Astrocyte of the hippocampus (primary cell): ENCODE measurements at places on chromosomes 12 and 14.
A peak's percentile ranks its signal among the peaks of the same experiment; 100 is the strongest.

DNA sequence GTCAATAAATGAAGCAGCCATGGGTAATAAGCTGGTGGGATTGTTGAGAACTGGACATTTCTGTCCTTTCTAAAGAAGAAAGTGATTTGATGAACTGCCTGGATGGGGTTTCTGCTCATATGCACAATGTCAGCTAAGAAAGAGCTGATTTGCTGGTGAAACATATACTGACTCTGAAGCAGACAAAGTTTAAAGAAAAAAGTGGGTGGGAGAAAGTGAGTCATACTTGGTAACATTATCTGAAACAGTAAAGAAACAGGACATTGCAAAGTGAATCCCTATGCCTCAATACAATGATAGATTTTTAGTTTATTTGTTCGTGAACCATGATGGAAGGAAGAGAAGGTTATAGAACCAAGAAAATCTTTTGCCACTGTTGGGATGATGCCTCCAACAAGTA, 95.6 kb upstream of the DNM1L start:
- peak; percentile 41 for DNase-seq

DNA sequence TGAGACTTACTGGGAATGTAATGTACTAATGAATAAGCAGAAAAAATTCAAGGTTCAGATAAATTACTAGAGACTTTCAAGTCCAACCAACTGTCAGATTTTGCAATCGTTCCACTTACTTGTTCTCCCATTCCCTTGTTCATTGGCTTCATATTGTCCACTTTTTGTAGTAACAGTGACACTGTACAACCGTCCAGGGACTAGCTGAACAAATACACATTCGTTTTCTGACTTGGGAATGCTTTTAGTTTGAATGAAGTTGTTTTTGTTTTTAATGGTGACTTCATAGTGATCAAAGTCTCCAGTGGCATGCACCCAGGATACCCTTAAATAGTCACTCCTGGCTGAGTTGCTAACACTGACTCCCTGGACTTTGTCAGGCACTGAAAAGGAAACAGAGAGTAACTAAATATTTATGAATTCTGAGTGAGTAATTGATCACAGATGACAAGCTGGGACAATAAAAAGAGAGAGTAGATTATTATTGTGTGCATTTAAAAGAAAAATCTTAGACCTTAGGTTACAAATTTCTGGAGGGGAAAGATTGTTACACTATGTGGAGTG, 65.4 kb downstream of the PTPRB start:
- peak; percentile 17 for DNase-seq

GRCh38 chr14:89236851-89237250, 180.2 kb downstream of the FOXN3 start:
- DNase-seq = no peak

DNA sequence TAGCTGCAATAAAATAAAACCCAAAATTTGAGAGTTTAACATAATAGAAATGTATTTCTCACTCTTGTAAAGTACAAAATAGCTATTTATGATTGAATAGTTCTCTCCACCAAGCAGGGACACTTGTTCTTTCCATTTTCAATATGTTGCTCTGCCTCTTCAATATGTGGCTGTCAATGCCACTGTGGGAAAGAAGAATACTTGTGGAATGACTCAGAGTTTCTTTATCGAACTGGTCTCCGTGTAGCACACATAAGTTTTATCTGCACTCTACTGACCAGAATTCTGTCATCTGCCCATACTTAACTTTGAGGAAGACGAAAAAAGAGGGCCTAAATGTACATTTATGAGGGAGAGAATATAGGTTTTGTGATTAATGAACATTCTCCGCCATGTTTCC, 256.9 kb downstream of the ATXN7L3B start:
- DNase-seq = peak; percentile 51

GRCh38 chr12:130127532-130127911, 34.7 kb upstream of the FZD10 start:
- DNase-seq = no peak

DNA sequence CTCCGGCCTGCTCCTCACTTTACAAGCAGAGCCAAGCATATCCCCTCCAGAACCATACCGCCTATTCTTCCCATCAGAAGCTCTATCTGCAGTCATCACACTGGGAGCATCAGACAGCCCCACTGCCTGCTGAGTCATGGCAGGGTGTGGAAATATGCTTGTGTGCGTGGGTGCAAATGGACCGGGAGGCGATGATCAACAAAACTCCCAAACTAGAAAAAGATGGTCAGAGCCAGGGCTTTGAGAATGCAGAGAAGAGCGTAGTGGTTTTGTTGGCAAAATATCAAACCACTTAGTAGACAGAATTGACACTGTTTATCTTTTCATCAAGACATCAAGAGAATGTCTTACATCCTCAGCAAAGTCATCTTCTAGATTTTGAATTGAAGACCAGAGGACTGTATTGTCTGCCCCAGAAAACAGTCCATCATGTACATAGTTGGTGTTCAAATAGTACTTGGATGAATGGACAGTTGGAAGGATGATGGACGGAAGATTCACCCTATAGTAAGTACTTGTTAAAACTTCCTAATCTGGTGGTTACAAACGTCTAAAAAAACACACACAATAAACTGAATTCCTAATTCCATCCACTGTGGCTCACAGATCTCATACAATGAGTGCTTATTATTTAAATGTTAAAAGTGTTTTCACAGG, 54.9 kb downstream of the VWF start:
- peak; percentile 31 for DNase-seq

GRCh38 chr14:89702876-89703200, 251.7 kb downstream of the EFCAB11 start:
- no peak for DNase-seq

- no peak for DNase-seq
Measured at GRCh38 chr12:105658389-105658788, 327.9 kb downstream of the C12orf75 start.

- DNase-seq = no peak
Measured at GRCh38 chr12:27915021-27915420, 57.5 kb downstream of the PTHLH start.

DNA sequence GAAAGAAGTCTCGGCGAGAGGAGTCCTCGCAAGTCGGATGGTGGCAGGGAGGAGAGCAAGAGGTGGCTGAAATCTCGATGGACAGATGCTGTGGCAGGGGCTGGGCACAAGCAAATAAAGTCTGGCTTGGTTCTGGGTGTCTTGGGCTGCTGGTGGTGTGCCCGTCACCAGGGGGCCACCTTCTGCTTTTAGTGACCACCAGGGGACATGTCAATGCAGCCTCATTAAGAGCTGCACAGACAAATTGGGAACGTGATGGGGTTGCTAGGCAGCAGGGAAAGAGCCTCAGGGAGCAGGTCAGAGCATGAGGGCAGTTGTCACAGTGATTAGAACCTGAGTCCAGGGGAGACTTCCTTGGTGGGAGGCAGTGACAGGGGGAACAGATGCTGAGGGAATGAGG, 44.0 kb downstream of the LRRC74A start:
- no peak for DNase-seq

DNA sequence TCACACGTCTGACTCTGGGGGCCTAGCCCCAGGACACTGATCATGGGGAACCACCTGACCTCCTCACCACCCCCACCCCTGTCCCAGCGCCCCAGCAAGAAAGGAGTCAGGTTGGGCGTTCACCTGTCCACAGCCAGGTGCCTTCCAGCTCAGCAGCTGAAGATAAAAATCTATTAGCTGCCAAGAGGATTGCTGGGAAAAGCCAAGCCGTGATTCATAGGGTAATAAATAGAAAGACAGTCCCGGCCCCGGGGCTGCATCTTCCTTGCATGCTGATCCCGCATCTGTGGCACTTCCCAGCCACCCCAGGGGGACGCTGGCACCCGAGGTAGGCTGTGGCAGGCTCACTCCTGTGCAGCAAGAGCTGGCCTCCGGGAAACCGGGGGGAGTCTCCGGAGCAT, 70.2 kb upstream of the NCOR2 start:
- no peak for DNase-seq

GRCh38 chr14:23299211-23299957, 3.3 kb downstream of the PPP1R3E start:
- DNase-seq = peak; percentile 63

GRCh38 chr12:128820723-128821432, 2.9 kb downstream of the SLC15A4 start:
- no peak for DNase-seq

GRCh38 chr14:80403036-80403435, 191.7 kb upstream of the DIO2 start:
- DNase-seq = peak; percentile 14
